ENCODE measurements at places on chromosomes 5 and 9. TPM values are rescaled to one million over a fixed set of nuclear protein-coding genes. Genes with fewer than 3 reads are reported as not detected.

DNA sequence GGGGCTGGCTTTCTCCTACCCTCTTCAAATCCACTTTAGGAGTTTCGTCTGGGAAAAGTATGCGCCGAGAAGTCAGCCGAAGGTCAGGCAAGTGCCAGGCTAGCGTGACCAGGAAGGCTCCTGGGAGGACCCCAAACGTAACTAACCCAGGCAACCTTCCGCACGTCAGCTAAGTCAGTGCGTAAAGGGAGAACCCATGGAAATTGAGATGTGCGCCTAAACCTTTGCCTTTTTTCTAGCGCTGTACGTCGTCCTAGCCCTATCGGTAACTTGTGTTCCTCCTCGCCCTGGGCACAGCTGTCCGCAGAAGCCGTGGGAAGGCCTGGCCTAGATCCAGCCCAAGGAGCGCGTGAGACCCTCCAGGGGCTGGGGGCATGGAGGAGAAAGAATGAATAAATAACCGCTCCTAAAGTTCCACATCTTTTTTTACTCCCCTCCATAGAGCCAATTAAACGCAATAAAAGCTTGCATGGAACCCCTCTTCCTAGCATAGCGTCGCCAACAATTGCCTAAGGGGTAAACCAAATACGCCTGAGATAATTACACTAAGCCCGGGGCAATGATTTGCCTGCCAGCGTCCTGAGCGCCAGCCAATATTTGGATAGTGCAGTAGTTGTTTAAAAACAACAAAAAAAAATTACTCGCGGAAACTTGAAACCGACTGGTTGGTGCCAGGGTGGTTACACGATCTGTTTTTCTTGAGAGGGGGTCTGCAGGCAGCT, 4.0 kb upstream of the FOXB2 start:
- peaks cover 99% of the 10 kb centered on the region for H3K27me3 ChIP-seq
- no peaks in the 10 kb centered on the region for H3K36me3 ChIP-seq
- no peak overlapping the region for H3K27ac ChIP-seq
- no peak for DNase-seq
- no peak overlapping the region for H3K4me3 ChIP-seq

GRCh38 chr9:98241357-98242300, 13.8 kb downstream of the TBC1D2 start:
- H3K4me3 ChIP-seq: no peak overlapping the region
- no peaks in the 10 kb centered on the region for H3K27me3 ChIP-seq
- peaks cover 17% of the 10 kb centered on the region for H3K4me1 ChIP-seq
- H3K27ac ChIP-seq: peak overlapping the region; percentile 10
- no peaks in the 10 kb centered on the region for H3K36me3 ChIP-seq

GALNT12 gene
- 3.2 TPM for total RNA-seq

DNA sequence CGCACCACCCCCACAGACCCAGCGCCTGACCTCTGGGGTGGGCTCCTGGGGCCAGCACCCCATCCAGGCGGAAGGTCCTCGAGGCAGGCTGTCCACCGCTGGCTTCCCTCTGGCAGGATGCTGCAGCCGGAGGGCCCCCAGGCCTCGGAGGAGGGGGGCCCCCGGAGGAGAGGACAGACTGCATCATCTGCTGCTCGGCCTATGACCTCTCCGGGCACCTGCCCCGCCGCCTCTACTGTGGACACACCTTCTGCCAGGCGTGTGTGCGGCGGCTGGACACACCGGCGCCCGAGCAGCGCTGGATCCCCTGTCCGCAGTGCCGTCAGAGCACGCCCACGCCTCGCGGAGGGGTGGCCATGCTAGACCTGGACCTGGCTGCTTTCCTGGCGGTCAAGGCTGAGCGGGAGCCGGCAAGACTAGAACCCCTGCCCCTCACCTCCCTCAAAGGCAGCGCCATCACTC, 1.2 kb downstream of the RNF224 start:
- no peak overlapping the region for H3K4me3 ChIP-seq
- peaks cover 17% of the 10 kb centered on the region for H3K4me1 ChIP-seq
